Melanocyte of skin (primary cell): ENCODE measurements at places on chromosomes 2 and 18. TPM values are rescaled to one million over a fixed set of nuclear protein-coding genes. Genes with fewer than 3 reads are reported as not detected.

Gene PTGR3
- total RNA-seq, result 18.5 and 19.6 TPM in 2 replicates

Gene AUP1
- total RNA-seq, result 195 and 259 TPM in 2 replicates

Gene GALR1
- not detected in 2 replicates for total RNA-seq

Gene SAG
- total RNA-seq, result not detected in 2 replicates

Gene RAB27B
- total RNA-seq, result 0.34 and 0.36 TPM in 2 replicates

Gene POMC
- 3.1 and 12.0 TPM in 2 replicates for total RNA-seq

Gene PLCL1
- total RNA-seq, result 0.15 and 0.33 TPM in 2 replicates

Gene DHRS9
- not detected in 2 replicates for total RNA-seq

Gene MC5R
- total RNA-seq, result not detected in 2 replicates

Gene RBFA
- total RNA-seq, result 35.3 and 36.3 TPM in 2 replicates

Gene LRRTM4
- not detected in 2 replicates for total RNA-seq

Gene TRABD2A
- 1.7 and 2.8 TPM in 2 replicates for total RNA-seq

Gene CRYGD
- 0.33 TPM in 1 of 2 replicates, not detected in the other for total RNA-seq

Gene ERFE
- 0.34 and 0.36 TPM in 2 replicates for total RNA-seq

Gene CLIP4
- 30.6 and 58.0 TPM in 2 replicates for total RNA-seq

Gene MAB21L4
- not detected in 2 replicates for total RNA-seq

Gene WDR7
- total RNA-seq, result 24.0 and 24.1 TPM in 2 replicates

Gene L3MBTL4
- total RNA-seq, result under 0.01 and 0.36 TPM in 2 replicates

Gene SLC5A6
- 87.6 and 87.9 TPM in 2 replicates for total RNA-seq

Gene LOXHD1
- not detected in 2 replicates for total RNA-seq

Gene PIKFYVE
- 52.9 and 58.0 TPM in 2 replicates for total RNA-seq

Gene AP1S3
- total RNA-seq, result 8.9 and 11.6 TPM in 2 replicates

Gene TMEM169
- 18.6 and 31.0 TPM in 2 replicates for total RNA-seq

Gene HMSD
- total RNA-seq, result under 0.01 and 0.33 TPM in 2 replicates

Gene RDH14
- total RNA-seq, result 23.0 and 25.1 TPM in 2 replicates
